Stromal cell of bone marrow (primary cell): ENCODE measurements at places on chromosomes 12 and 14.

- no peak for DNase-seq
Observed at GRCh38 chr12:116885491-116885890, 4.2 kb upstream of the HRK start.

DNA sequence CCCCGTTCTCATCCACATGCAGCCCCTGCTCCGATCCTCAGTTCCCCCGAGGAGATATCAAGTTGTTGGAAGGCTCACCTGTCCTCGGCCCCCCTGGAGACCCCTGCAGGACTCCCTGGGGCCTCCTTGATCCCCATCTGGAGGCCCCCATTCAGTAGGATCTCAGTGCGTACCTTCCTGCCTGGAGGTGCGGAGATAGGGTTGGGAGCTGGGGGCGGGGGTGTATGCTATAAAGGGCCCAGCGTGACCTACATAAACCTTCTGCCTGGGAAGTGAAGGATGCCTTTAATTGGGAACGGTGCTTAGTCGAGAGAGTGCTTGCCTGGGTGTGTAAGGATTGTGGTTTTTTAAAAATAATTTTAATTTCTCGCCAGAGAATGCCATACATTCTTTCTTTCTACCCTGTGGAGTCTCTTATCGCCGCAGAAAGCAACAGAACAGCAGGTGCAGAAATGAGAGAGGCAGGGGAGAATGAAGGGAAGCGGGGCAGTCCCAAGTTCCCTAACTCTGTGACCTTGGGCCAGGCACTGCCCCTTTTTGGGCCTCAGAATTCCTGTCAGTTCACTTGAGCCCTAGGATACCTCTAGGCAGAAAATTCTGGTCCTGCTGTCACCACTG, 153.7 kb downstream of the TSPAN9 start:
- DNase-seq, result no peak

DNA sequence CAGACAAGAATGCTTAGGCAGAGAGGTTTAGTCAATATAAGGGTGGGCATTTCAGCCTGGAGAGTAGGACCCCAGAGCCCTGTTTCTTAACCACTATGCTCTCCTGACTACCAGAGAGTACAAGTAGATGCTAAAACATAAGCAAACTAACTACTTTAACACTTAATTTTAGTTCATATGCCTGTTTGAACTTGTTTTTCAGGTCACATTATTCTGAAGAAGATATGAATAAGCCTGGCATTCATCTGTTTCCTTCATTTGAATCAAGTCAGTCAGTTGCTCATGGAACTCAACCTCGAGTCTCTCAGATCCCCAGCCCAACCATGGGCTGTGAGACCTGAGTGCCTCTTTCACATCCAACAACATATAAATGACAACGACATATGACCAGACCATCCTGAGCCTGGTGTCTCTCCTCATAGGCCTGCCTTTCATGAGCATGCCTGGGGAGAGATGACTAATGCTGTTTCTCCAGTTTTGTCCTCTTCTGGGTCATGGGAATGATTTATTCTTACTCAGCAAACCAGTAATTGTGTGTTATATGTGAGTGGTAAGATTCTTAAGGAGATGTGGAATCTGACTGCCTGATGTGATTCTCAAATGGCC, 251.1 kb upstream of the BTG1 start:
- peak; percentile 77 for DNase-seq

GRCh38 chr12:52151153-52151836, 40.5 kb downstream of the KRT80 start:
- no peak for DNase-seq

DNA sequence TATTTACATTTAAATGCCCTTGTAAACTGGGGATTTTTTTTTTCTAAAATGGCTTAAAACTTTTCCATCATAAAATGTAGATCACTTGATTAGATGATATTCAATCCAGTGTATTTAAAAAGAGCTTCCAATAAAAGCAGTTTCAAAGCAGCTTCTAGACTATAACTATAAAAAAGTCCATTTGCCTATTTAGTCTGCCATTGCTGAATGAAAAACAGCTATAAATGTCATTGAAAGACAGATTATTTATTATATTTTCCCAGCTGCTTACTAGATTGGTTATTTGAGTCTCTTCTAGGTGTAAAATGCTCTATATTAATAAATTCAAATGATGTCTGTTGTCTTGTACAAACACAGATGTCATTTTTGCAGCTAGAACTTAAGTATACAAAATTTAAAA, 414.8 kb downstream of the RMST start:
- no peak for DNase-seq

- no peak for DNase-seq
Observed at GRCh38 chr12:56804169-56804568, 41.0 kb downstream of the HSD17B6 start.

GRCh38 chr12:20646239-20646827, 48.8 kb upstream of the SLCO1C1 start:
- DNase-seq, result peak; percentile 57

DNA sequence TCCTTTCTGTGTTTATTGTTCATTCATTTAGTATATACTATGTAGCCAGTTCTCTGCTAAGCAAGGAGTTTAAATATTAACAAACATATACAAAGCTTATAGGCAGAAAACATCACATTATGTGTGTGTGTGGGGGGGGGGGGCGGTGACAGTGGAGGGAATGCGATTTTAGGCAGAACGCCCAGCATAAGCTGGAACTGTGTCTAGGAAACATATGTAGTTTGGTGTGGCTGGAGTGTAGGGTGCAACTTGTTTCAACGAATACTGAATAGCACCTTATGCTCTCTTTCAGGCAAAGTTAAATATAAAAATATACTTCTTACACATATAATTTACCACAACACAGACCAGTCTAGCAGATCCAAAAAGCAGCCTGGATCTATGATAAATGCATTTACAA, 980.6 kb downstream of the SLC6A15 start:
- DNase-seq, result no peak

DNA sequence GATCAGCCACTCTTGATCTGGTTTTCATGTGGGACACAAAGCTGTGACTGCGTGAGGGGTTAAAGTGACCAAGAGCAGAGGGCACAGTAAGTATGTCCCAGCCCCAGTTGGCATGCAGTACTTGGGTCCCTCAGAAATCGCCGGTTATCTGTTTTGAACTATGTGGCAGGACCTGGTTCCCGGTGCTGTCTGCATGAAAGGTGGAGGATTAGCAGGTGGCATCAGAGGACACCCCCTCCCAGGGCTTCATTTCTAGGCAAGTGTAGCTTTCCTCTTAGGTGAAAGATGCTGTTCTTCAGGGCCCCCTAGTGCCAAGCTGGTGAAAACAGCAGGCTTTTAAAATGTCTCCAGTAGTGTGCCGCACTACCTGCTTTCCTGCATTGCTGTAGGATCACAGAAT, 57.1 kb downstream of the ATG14 start:
- DNase-seq, result no peak

GRCh38 chr14:70886421-70887206, 20.6 kb upstream of the PCNX1 start:
- no peak for DNase-seq

GRCh38 chr12:132824053-132824452, 4.6 kb downstream of the GOLGA3 start:
- no peak for DNase-seq

DNA sequence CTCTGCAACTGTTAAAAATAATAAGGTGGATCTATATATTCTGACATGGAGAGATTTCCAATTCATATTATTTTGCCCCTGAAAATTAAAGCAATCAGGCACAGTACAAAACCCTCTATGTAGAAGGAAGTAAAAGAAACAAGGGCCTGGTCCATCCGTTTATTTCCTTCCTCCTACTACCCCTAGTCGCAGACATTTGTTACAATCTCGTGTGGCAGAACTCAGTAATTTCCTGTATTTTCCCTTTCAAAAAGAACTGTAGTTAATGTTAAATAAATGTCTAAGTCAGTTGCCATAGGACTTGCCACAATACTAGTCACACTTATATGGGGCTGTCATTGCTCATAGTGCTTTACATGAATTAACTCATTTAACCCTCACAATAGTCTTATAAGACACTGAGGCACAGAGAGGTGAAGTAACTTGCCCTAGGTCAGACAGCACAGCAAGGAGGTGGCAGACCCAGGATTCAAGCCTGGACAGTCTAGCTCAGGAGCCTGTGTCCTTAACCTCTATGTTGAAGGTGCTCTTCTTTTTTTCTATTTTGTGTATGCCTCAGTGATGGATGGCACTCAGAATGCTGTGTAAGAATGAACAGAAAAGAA, 24.2 kb downstream of the NINJ2 start:
- no peak for DNase-seq

DNA sequence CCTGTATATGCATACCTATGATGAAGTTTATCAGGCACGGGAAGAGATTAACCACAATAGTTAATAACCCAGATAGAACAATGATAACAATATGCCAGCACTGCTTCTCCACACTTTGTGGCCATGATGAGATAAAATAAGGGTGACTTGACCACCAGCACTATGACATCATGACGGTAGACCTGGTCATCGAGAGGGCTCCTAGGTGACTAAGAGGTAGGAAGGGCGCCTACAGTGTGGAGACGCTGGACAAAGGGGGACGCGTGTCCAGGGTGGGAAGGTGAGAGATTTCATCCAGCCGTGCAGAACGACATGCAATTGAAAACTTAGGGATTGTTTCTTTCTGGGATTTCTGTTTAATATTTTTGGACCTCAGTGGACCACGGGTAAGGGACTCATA, 221.8 kb upstream of the RTL1 start:
- DNase-seq, result no peak

DNA sequence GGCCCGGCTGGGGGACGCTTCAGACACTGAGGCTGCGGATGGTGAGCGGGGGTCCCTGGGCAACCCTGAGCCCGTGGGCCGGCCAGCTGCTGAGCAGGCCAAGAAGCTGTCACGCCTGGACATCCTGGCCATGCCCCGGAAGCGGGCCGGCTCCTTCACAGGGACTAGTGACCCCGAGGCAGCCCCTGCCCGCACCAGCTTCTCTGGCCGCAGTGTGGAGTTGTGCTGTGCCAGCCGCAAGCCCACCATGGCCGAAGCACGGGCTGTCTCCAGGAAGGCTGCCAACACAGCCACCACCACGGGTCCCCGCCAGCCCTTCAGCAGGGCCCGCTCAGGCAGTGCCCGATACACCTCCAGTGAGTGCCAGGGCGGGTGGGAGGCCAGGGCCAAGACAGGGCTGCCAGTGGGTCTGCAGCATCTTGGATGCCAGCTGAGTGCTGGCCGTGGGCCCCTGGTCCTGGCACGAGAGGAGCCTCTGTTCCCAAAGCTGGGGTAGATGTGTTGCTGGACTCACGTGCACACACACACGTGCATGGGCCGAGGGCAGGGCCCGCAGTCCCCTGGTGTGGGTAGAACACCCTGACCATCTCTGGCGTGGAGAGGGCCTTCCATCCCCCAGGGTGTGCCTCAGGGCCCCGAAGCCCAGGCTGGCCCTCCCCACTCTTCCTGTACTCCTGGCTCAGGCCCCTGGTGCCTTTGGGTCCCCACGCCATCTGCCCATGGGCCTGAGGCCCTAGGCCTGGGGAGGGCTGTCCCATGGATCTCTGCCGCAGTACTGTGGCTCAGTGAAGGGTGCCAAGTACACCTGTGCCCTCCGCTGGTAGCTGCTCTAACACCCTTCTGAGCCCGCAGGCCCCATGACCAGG, 22.8 kb downstream of the CEP170B start:
- DNase-seq, result no peak

GRCh38 chr14:64541972-64542835, 1.7 kb downstream of the HSPA2 start:
- DNase-seq, result no peak

GRCh38 chr12:52210925-52211650, 19.3 kb upstream of the KRT80 start:
- DNase-seq, result no peak

- DNase-seq, result no peak
Observed at GRCh38 chr14:53401646-53402045, 248.5 kb upstream of the DDHD1 start.

DNA sequence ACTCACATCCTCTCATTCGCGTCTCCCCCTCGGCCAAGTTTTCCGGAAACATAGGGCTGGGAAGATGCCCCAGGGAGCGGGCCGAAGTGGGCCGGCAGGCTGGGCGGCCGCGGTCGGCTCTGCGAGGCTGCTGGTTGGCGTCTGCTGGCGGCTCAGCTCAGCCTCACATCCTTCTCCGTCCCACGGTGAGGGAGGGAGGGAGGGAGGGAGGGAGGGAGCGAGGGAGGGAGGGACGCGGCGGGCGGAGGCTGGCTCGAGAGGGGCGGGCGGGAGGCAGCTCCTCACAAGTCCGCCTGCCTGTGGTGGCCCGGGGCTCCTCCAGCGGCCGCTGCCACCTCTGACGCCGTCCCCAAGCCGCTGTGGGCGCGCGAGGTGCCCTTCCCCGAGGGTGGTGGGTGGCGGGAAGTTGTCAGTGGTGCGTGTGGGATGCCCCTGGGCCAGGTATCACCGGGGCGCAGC, 93.8 kb downstream of the RFLNA start:
- DNase-seq, result peak; percentile 85

DNA sequence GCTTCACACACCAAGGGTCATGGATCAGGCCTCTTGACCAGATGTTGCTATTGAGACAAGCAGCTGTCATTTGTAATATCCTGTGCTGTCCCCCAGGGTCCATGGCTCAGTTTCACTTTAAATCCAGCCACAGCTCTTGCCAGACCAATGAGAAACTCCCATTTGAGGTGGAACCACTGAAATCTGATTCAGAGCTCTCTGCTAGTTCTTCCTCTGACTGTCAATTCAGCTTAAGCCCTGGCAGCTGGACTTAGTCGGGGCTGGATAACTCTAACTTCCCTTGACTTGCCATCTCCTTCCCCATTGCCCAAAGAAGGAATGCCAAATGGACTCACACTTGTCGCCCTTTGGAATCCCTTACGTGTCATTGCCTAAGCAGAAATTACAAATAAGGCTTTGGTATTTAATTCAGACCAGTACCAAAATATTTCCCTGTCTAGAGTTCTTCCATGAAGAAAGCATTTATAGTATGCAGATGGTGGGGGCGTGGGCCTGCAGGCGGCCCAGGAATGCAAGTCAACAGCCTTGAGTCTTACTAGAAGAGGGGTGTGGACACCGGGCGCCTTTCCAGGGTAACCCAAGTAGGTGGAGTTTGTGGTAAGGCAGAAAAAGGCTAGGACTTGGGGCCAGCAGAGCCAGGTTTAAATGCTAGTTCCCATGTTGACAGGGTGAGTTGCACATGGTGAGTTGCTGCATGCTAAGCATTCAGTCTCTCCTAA, 96.9 kb upstream of the TMPO start:
- DNase-seq, result peak; percentile 86

DNA sequence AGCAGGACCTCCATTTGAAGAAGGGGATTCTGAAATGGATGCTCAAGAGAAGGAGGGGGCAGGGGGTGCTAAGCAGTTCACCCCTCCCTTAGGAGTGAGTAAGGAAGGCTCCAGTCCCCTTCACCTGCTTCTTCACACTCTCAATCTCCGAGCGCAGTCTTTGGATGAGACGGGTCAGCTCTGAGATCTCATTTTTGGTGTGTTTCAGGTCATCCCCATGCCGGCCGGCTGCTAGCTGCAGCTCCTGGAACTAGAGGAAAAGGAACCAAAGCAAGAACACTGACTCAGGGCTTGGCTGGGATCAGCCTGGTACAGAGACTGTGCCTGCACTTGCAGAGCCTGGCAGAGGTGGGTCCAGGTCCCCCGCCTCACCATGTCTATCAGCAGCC, 7.3 kb downstream of the KRT73 start:
- no peak for DNase-seq
